ENCODE measurements at places on chromosomes 4 and X.

- DNase-seq = no peak
Observed at GRCh38 chrX:87900320-87900908, 382.8 kb downstream of the KLHL4 start.

DNA sequence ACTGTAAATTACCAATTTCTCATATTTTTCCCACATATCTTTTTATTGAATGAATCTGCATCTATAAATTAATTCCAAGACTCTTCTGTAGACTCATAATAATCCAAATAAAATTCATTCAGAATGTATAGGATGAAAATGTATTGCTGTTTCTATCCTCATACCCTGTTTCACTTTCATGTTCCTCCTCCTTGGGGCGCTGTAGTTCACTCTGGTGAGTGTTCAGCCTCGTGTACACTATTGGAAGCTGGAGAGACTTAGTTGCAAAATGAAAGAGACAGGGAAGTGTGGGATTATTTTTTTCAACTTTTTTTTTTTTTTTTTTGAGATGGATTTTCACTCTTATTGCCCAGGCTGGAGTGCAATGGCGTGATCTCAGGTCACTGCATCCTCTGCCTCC lies 296.1 kb downstream of the TLL1 start:
- no peak for DNase-seq

DNA sequence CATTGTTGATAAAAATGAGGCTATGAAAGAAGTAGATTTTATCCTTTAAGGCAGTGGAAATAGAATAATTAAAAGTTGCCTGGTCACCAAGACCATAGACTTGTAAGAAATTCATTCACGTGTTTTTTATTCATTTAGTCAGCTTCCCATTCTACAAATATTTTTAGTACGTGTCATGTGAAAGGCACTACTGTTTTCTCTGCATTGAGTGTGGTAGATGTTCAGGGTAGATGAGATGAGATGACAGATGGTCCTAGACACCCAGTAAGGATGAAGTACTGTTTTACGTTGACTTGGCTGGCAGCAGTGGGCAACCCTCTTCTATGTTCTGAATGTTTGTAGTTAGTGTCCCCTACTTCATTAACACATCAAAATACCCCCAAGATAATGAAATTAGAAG lies 228.1 kb downstream of the ARHGAP24 start:
- DNase-seq = no peak

DNA sequence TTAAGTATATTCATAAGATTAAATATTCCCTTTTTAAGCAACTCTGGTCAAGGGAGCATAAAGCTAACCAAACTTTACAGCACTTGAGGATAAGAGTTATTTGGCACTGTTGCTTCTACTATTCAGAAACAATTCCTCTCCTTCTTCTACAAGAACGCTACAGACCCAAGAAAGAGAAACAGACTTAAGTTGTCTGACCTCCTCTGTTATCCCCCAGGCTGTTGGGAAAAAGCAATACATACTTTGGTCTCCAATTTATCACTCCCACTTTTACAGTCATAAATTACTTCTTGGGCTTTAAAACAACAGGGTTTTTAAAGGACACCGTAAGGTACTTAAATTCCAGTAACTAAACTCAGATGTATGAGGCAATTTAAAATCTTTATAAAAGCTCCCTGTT lies 147.4 kb downstream of the COL25A1 start:
- DNase-seq = no peak

DNA sequence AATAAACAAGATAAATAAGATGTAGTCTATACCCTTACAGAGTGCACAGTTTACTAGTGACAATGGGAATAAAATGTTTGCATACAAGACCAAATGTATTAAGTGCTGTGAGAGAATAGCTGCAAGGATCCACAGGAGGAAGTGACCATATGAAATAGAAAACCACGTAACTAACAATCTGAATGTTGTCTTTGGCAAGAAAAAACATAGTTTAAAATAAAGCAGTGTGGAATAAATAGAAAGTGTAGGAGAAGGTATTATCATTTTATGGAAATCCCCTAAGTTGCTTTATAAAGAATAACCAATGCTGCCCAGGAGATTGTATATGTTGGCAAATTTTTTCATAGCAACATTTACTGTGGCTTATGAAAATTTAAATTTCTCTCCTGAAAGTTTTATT lies 116.1 kb downstream of the PCDH7 start:
- no peak for DNase-seq

DNA sequence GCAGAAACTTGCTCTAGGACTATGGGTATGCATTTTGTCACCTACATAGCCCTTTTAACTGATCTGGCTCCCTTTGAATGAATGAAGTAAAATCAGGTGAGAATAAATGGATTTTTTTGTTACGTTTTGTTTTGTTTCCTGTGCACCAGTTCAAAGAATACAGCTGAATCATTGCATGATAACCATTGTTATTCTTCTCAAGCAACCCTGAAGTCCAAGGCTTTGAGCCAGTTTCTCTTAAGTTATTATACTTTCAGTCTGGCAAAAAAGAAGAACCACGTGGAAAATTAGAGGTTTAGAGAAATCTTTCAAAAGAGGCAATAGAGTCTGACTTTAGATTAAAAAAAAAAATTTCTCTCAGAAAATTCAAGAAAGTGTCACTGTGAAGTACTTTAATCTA lies 398.6 kb upstream of the TECRL start:
- DNase-seq = no peak

- DNase-seq = no peak
Observed at GRCh38 chr4:140180577-140180976, 26.6 kb upstream of the MAML3 start.

DNA sequence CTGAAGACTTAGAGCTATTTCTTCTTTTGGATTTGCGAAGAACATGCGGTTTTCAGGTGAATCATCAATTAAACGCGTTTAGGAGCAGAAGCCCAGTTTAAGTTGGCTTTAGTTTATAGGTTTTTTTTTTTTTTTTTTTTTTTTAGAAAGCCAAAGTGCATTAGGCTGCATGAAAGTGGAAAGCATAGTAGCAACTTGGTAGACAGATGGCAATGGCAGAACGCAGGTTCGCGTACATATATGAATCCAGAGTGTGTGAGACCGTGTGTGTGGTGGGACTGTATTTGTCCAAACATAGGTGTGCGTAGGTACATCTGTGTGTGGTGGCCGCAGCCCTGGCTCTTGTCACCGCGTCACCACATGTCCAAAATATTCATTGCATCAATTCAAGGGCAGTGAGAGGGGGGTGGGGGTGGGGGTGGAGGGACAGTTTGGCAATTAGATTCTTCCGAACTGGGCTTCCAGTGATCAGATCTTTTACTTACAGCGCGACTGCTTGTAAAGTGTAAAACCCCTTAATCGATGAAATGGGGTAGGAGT lies 901 bp downstream of the JADE1 start:
- no peak for DNase-seq

- no peak for DNase-seq
Observed at GRCh38 chrX:152927858-152928760, 30.2 kb downstream of the ZNF185 start.

DNA sequence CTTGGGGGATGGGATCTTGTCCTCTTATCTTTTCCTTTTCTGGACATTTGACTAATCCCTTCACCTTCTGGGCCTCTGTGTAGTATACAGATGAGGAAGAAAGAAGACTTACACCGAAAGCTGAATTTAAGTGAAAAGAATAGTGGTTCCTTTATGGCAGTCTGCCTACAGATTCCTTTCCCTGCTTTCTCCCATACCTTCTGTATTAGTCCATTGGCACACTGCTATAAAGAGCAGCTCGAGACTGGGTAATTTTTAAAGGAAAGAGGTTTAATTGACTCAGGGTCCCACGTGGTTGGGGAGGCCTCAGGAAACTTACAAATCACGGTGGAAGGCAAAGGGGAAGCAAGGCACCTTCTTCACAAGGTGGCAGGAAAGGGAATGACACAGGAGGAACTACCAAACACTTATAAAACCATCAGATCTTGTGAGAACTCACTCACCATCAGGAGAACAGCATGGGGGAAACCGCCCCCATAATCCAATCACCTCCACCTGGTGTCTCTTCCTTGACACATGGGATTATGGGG lies 34.0 kb upstream of the CD38 start:
- DNase-seq = no peak
